ENCODE measurements at places on chromosomes 6 and 20. TPM values are rescaled to one million over a fixed set of nuclear protein-coding genes. Genes with fewer than 3 reads are reported as not detected.

GPR31 gene
- total RNA-seq, result not detected

DNA sequence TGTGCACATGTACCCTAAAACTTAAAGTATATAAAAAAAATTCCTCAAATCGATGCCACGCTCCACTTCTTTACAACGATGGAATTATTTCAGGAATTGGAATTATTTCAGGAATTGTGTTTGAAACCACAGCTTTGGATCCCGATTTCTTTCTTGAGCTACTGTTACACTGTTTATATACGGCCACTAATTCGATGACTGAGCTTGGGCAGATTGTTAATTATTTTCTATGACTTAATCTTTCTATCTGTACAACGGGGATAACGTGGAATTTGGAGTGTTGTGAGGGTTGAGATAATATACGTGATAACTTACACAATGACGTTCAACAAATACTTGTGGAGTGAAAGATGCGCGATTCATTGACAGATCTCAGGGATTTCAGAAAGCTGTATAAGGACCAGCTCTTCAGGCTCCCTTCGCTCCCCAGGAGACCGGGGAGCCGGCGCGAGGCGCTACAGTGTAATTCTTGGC is 171.3 kb downstream of the SLC16A10 start:
- DNase-seq, result no peak

DNA sequence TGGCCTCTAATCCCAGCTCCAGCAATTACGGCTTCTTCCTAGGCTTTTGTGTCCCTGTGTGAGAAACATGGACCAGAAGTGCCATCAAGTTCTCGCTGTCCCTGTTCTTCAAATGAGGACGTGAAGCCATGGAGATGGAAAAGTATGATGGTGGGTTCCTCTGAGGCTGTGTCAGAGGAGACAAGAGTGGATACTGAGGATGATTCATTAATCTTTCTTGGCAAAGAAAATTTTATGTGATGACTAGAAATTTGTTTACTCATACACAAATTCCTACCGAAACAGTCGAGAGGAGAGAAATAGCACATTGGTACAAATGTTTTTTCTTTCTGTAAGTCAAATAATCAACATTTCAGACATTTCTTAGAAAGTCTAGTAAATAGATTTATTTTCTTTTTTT is 35.0 kb upstream of the PNRC1 start:
- DNase-seq, result peak; percentile 32

DNA sequence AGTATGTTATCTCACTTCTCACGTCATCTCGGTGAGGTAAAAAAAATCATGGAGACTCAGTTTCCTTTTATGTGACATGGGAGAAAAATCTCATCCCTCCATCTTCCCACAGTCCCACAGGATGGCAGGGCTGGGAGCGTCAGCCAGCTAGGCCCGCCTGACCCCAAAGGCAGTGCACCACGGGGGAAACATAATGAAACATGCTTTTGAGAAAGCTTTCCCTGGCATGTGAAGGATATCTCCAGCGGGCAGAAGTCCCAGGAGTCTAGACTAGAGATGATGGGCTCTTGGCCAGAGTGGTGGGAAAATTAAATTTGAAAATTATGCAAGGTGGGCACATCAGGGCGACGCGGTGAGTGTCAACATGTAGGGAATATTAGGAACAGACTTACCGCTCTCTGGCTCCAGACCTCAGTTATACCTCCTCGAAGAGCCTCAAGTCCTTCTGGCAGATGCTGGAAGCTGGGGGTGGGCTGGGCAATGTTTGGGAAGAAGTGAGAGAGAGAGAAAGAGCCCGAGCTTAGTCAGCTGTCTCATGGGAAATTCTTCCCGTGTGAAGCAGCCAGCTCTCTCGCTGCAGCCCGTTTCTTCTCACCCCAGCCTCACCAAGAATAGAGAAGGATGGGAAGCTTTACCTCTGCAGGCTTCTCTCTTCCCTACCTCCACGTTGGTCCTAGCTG is 52.3 kb downstream of the MOCS1 start:
- peak; percentile 93 for DNase-seq

DNA sequence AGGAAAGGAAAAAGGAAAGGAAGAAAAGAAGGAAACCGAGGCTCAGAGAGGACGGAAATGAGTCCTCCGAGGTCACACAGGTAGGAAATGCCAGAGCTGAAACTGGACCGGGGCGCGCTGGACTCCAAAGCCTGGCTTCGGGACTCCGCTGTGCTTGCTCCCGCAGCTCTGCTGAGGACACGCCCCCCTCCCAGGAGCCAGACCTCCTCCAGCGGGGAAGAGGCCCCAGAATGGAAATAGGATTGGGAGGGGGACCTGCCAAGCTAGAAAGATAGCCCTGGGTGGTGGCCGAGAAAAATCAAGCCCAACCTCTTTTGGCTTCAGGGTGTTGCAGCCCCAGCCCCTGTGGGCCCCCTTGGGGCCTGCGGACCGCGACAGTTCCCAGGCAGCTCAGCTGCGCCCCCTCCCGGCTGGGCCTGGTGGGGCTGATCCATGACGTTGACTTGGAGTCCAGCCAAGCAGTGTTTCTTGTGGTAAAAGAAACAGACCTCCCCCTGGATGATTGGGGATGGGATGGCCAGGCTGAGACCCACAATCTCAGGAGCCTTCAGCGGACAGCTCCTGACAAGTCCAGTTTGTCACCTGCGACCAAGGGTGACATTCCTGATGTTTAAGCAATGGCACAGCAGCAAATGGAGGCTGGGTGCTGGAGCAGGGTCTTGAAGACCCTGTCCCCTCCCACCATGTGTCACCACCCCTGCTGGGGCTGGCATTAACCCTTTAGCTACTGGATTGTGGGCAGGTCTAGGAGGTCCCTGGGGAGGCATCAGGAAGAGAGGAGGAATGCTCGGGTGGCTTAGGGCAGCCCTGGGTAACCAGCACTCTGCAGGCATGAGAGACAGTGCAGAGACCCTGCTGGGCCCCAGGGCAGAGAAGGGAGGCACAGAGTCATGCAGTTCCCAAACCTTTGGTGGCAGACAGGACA is 55.4 kb downstream of the RIPOR3 start:
- peak; percentile 29 for DNase-seq

- peak; percentile 95 for DNase-seq
Observed at GRCh38 chr6:166999145-166999883, at the start of gene CEP43. Gene CEP43, plus strand, starts transcription at chr6:166999397. Its CDS starts 16 bp downstream, at chr6:166999413.

Measured in LHCN-M2 (cell line).